ENCODE measurements at places on chromosomes 3 and 15. TPM values are rescaled to one million over a fixed set of nuclear protein-coding genes. Genes with fewer than 3 reads are reported as not detected.

DNA sequence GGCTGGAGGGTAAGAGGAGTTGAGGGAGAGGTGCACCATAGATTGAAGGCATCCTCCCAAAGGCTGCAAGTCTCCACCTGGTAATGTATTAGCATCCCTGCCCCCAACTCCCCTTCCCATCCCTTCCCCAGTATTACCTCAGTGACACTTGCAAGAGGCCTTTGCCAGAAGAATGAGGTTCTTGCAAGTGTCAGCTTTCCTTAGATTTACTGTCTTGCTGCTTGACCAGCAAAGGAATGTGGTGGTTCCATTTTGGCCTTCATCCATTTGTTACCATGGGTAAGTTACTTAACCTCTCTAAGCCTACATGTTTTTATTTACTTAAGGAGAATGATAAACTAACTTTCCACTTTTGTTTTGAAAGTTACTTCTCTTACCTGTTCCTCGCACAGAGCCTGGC lies 108.9 kb downstream of the LRTM1 start:
- DNase-seq = no peak

The FAM107A gene
- not detected for total RNA-seq

The SLC22A13 gene
- total RNA-seq = 0.57 TPM

The SRGAP3 gene
- 5.5 TPM for total RNA-seq

GRCh38 chr3:22506871-22507270 lies 696.3 kb upstream of the UBE2E2 start:
- no peak for DNase-seq

Measured in activated naive CD8-positive, alpha-beta T cell treated with anti-CD3 and anti-CD28 coated beads, Interleukin-2, amount 10 ng/mL, durations not matched to agents 7 days and 5 days (primary cell).